ENCODE measurements at places on chromosomes 1 and 21.
A peak's percentile ranks its signal among the peaks of the same experiment; 100 is the strongest.

DNA sequence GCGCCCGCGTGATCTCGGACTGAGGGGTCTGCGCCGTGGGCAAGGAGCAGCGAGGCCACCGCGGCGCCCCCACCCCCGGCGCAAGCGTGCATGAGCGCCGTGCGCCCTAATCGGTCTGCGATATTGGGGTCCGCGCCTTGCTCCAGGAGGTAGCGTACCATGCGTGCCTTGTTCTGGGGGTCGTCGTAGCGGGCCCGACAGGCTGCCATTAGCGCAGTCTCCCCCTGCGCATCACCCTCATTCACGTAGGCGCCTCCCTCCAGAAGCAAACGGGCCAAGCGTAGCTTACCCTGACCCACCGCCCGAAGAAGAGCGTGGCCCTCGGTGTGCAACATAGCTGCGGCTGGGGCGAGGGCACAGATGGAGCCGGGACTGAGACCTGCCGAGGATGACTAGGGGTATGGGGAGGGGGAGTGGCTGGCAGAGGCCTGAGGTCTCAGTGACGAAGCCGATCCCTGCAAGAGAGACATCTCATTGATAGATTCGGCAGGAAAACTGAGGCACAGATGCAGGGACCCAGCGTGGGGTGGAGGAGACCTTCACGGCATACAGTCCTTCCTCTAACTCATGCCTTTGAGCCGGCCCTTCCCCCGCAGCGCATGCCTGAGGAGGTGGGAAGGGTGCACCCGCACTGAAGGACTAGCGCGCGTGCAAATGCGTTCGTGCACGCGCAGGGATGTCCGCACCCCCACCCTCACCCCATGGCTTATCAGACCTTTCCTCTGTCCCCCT, 2.8 kb downstream of the ANKRD34A start:
- no peaks in the 10 kb centered on the region for H3K27me3 ChIP-seq
- H3K36me3 ChIP-seq: peaks cover 16% of the 10 kb centered on the region
- H3K4me3 ChIP-seq: peak overlapping the region; percentile 89
- peak overlapping the region; percentile 89 for H3K27ac ChIP-seq
- DNase-seq: peak; percentile 75

- peaks cover 66% of the 10 kb centered on the region for H3K4me1 ChIP-seq
- no peaks in the 10 kb centered on the region for H3K27me3 ChIP-seq
- H3K36me3 ChIP-seq: peaks cover 8% of the 10 kb centered on the region
These were observed 30.9 kb upstream of the CACYBP start for GRCh38 chr1:174968750-174969244.

- peaks cover 49% of the 10 kb centered on the region for H3K4me1 ChIP-seq
- DNase-seq: peak; percentile 93
- peak within 1 kb of the TSS; percentile 89 for H3K27ac ChIP-seq
These were observed at the start of gene KCNC4 for GRCh38 chr1:110209715-110210603. Gene KCNC4 (plus strand): TSS chr1:110210314. CDS start chr1:110211500, 1,186 bp downstream.

GRCh38 chr1:7290971-7291970, 479.8 kb upstream of the VAMP3 start:
- DNase-seq: no peak
- H3K4me1 ChIP-seq: no peaks in the 10 kb centered on the region

GRCh38 chr1:77910116-77910515, 21.7 kb downstream of the NEXN start:
- H3K27me3 ChIP-seq: no peaks in the 10 kb centered on the region
- H3K36me3 ChIP-seq: no peaks in the 10 kb centered on the region
- H3K4me3 ChIP-seq: no peak overlapping the region

DNA sequence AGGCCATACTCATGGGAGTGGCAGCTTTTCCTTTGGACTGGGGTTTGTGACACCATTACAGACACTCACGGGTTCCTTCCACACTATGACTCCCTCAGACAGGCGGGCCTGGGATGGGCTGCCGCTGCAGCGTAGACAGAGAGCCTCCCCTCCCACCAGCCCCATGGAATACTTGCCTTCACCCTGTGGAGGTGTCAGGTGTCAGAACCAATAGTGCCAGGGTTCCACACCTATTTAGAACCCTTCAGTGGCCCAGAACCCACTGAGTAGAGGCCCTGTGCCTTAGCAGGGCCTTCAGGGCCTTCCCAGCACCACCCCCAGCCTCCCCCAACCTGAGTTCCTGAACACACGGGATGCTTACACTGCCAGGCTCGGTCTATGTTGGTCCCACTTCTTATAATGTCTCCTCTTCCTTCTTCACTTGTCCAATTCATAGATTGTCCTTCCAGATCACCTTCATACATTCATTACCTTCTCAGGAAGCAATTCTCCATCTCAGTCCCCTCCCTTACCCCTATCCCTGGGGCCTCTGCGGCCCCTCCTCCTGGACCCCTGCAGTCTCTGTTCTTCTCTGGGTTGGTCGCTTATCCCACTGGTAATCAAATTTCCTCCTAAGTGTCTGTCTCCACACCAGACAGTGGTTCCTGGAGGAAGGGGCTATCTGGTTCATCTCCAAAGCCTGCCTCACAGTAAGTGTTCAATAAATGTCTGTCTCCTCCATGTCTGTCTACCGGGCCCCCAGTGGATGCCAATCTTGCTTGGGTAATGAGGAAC, 1.4 kb upstream of the RHBG start:
- no peaks in the 10 kb centered on the region for H3K36me3 ChIP-seq
- peaks cover 59% of the 10 kb centered on the region for H3K27me3 ChIP-seq
- H3K4me3 ChIP-seq: no peak overlapping the region

- H3K27me3 ChIP-seq: peaks cover 3% of the 10 kb centered on the region
- H3K4me1 ChIP-seq: no peaks in the 10 kb centered on the region
- no peak for DNase-seq
- H3K4me3 ChIP-seq: no peak overlapping the region
- no peak overlapping the region for H3K27ac ChIP-seq
These were observed 65.7 kb downstream of the KIF26B start for GRCh38 chr1:245220381-245220985.

DNA sequence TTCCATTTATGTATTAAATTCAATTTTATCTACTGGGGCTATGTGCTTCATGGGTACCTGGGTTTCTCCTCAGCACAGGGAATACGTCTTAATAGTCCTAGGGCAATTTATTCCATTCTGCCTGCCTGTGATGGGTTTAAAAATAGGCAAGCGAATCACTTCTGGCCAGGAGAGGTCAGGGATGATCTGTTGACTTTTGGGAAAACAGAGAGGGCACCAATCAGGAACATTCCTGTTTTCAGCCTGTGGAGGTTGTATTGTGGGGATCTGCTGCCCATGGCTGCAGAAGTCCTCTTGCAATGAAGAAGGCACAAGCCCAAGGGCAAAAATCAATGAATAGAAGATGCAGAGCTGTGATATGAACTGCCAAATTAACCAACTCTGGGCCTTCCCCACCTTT, 303.1 kb downstream of the CTH start:
- no peak overlapping the region for H3K27ac ChIP-seq
- H3K4me1 ChIP-seq: no peaks in the 10 kb centered on the region
- H3K36me3 ChIP-seq: no peaks in the 10 kb centered on the region
- no peak for DNase-seq
- no peak overlapping the region for H3K4me3 ChIP-seq

DNA sequence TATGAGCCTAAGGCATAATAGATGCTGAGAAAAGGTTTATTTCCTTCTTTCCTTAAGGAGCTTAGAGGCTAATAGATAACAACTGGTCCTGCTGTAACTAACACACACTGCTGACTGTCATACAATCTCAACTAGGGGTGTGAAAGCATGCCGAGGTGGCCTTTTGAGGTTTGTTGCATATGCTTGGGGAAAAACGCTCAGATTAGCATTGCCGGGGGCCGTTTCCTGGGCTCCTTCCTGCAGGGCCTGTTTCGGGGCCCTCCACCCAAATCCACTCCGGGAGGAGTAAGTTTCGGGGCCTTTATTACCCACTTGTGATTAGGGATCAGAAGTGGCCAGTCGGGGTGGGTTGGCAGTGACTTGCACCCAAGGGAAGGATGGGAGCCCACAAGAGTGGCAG, 27.2 kb upstream of the RCSD1 start:
- H3K27ac ChIP-seq: peak overlapping the region; percentile 59
- peaks cover 8% of the 10 kb centered on the region for H3K36me3 ChIP-seq
- peak; percentile 15 for DNase-seq
- H3K4me1 ChIP-seq: peaks cover 35% of the 10 kb centered on the region

GRCh38 chr1:238673561-238673960, 712.8 kb upstream of the CHRM3 start:
- DNase-seq: no peak
- H3K4me3 ChIP-seq: no peak overlapping the region
- no peak overlapping the region for H3K27ac ChIP-seq
- H3K27me3 ChIP-seq: no peaks in the 10 kb centered on the region
- no peaks in the 10 kb centered on the region for H3K4me1 ChIP-seq

DNA sequence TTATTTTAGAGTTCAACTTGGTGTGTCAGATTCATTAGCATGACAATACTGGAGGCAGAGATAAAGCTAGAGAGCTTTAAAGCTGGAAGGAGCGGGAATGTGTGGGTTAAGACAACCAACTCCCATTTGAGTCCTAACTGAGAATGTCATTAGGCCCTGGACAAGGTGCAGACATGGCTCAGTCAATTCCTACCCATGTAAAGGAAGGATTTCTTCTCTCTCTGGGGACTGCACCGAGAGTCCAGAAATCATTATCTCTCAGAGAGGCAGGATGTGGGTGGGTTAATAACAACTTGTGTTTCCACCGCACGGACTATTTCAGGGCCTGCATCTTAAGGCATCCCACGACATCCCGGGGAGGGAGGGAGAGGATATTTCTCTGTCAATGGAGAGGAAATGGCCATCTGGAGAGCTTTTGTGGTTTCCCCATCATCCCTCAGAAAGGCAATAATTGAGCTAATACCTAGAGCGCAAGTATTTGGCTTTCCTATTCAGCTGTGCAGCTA, 46.7 kb upstream of the SARS1 start:
- no peak overlapping the region for H3K4me3 ChIP-seq
- DNase-seq: no peak
- H3K27ac ChIP-seq: no peak overlapping the region
- H3K27me3 ChIP-seq: no peaks in the 10 kb centered on the region

- no peaks in the 10 kb centered on the region for H3K27me3 ChIP-seq
- H3K36me3 ChIP-seq: peaks cover 5% of the 10 kb centered on the region
- H3K4me3 ChIP-seq: peak overlapping the region; percentile 88
These were observed 1.2 kb upstream of the MKNK1 start for GRCh38 chr1:46605232-46605631.

All from activated naive CD8-positive, alpha-beta T cell treated with anti-CD3 and anti-CD28 coated beads for 36 hours (primary cell).